ENCODE measurements at places on chromosomes 2 and 18.

DNA sequence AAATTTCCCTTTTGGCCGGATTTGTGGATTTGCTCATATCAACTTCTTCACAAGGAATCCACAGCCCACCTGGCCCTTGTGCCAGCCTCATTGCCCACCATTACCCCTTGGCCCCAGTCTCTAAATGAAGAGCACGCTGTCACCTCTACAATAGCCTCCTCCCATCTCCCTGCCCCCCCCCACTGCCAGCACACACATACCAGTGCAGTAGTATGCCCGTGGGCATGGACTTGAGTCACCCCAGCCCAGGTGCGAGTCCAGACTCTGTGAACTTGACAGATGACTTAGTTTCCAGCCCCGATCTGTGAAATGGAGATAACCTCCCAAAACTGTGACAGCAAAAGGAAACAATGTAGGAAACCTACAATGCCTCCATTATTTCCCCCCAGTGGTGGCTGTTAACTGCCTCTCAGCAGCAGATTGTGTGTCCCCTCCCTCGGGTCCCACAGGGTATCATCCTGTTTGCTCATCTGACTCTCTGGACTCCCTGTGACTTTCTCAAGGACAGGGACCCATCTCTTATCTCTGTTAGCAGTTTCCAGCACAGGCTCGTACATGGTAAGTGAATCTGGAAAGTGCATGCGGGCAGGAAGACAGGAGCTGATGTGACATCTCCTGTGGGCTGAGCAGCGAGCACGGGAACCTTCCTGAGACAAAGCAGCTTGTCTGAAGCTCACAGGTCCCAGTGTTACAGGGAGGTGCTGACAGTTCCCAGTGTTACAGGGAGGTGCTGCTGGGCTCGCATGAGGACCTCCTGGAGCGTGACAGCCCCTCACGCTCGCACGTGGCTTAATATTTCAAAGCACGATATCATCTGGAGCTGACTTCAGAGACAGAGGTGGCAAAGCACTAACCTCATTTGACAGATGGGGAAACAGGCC, 4.2 kb upstream of the TMEM185B start:
- DNase-seq: no peak

GRCh38 chr2:50752237-50752636, 279.7 kb downstream of the NRXN1 start:
- no peak for DNase-seq

DNA sequence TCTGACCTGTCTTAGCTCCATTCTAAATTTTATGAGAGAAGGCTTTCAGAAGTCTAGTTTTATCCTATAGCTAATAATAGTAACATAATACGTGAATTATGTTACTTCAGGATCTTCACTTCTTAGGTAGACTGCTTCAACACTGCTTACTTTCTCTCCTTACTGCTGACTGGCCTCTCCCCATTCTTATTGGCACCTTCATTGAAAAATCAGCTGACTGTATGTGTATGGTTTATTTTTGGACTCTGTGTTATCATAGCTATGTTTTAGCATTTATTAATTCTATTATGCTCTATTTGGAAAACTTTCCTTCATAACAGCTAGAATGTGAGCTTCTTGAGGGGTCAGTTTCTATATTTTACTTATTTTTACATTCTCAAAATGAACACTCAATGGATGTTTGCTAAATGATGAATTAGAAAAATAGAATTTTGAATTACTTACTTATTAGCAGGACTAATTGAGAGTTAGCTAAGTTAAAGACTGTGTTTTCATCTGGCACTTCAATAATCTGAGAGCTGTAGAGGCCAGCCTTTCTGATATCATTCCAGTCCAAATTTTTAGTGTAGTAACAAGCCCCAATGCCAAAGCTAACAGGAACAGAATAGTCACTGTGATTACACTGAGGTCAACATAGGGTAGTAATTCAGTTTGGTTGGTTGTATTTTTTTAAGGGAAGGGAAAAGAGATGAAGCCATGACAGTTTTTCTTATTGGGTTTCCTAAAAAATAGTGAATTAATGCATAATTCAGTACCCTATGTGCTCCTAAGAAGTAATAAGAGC, 92.3 kb downstream of the TTC27 start:
- DNase-seq: no peak

DNA sequence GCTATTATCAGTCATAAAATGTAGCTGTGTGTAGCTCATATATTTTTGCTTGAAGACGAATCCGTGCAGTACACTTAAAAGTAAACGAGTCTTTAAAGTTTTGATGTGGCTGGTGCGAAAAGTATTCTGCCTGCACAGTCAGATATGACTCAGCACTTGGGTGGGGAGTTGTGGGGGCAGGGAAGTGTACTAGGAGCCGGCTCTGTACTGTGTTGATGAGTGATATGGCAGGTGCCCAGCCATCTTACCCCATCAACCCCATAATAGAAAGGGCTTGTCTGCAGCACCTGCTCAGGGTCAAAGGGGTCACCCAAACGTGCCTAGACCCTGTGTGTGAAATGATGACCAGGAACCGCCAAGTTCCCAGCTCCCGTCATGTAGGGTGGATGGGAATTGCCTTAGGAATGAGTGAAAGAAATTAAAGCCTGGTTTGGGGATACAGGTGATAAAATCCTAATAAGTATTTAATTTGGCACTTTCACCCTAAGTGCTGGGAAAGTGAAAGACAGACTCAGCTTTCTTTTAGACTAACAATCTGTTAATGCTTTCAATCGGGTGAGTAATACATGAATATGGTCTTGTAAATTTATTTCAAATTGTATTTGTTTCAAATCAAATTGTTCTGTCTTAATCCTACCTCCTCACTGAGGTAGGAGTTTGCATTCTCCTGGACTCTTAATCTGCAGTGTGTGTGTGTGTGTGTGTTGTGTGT, 48.0 kb downstream of the BCL2L11 start:
- no peak for DNase-seq

DNA sequence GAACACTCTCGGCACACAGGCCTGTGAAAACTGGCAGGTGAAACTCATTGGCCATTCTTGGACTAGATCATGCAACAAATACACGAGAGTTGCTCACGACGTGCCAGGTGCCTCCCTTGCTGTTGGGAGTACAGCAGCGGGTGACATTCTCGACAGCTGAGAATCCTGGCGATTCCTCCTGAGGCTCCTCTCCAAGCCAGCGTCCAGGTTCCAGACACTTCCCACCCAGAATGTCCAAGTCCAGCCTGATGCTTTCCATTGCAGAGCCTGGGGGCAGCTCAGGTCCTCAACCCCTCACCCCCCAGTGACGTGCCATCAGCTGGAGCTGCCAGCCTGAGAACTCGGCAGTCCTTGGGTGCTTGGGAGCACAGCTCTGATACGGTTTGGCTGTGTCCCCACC, 124.2 kb downstream of the PXDN start:
- no peak for DNase-seq

GRCh38 chr2:168354499-168354898, 101.6 kb upstream of the CERS6 start:
- peak; percentile 34 for DNase-seq

DNA sequence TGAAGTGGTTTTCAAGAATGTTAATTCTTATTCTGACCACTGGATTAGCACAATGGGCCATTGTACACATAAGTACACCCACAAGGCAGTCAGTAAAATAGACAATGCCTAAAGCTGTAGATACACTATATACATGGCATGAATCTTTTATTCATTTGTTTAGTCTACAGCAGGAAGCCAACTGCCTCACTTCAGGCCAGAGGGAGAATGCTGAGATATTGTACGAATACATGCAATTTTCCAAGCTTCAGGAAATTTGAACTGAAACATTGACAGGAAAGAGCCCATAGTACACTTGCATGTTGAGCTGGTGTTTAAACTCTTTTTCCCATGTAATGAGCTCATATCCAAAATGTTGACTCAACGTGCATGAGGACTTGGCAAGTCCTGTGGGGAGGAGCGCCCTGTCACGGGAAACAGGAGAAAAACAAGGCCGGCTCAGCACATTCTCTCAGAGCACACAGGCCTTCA, 111.6 kb upstream of the CYP1B1 start:
- DNase-seq: no peak

- DNase-seq: no peak
Measured at GRCh38 chr18:45739848-45740247, 15.9 kb downstream of the SLC14A1 start.

- DNase-seq: no peak
Measured at GRCh38 chr2:144630459-144631215, 110.7 kb upstream of the ZEB2 start.

GRCh38 chr2:174046172-174046571, 81.0 kb upstream of the SP3 start:
- no peak for DNase-seq

GRCh38 chr18:75068682-75069435, 140.1 kb downstream of the PTGR3 start:
- DNase-seq: no peak

DNA sequence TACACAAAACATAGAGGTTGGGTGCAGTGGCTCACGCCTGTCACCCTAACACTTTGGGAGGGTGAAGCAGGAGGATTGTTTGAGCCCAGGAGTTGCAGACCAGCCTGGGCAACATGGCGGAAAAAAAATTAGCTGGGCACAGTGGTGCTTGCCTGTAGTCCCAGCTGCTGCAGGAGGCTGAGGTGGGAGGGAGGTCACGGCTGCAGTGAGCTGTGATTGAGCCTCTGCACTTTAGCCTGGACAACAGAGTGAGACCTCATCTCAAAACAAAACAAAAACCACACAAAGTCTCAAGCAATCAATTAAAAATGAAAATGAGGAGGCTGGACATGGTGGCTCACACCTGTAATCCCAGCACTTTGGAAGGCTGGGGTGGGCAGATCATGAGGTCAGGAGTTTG, 4.9 kb downstream of the NOP58 start:
- no peak for DNase-seq

All from NCI-H1417 (cell line).